ENCODE measurements at places on chromosomes 7 and 10.

DNA sequence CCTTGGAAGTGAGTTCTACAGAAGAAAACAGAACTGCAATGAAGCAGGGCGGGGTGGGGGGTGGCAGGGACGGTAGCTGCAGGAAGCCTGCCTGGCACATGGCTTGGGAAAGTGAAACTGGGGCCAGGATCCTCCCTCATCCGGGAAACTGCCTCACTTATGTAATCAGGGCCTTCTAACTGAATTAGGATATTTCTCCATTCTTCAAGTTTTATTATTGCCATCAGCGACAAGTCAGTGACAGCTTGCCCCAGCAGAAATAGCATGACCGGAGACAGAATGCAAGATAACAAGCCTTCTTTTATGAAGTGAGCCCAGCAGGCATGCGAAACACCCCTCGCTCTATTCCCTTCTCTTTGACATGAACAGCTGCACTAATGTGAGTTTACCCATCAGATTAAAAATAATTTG is 77.5 kb upstream of the CACUL1 start:
- DNase-seq: peak; percentile 79

DNA sequence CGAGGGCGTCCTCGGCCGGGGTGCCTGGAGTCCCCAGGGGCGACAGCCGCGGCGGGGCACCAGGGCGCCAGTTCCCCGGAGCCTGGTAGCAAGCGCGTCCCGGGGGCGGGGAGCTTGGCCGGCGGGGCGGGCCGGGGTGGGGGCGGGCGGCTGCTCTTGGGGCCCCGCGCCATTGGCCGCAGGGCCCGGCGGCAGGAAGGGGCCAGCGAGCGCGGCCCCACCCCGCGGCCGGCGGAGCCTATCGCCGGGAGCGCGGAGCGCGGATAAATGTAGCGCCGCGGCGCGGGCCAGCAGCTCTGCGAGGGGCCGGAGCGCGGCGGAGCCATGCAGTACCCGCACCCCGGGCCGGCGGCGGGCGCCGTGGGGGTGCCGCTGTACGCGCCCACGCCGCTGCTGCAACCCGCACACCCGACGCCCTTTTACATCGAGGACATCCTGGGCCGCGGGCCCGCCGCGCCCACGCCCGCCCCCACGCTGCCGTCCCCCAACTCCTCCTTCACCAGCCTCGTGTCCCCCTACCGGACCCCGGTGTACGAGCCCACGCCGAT is at the start of gene HHEX:
HHEX (plus strand) TSS at position 293 of the 548 bp plus-strand sequence; CDS start at position 325, 32 bp downstream.
- peak; percentile 97 for DNase-seq

DNA sequence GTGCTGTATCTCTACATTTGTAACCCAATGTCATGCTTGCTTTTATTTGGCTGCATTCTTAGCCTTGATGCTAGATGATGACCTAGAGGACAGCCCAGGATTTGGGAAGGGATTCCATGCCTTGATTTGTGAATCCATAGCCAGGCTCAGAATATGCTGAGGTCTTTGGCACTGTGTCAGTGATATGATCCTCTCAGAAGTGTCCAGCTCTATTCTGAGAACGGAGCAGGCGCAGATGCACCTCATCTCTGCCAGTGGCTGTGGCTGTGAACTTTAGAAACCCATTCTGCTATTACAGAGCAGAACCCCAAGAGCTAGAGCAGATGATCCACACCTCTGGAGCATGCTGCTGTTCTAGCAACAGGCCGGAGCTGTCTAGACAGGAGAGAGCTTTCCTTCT is 212.8 kb downstream of the TRIL start:
- no peak for DNase-seq

GRCh38 chr10:9449530-9449929 is 1395.0 kb downstream of the GATA3 start:
- no peak for DNase-seq

- no peak for DNase-seq
These were observed 10.8 kb upstream of the HSPA12A start for GRCh38 chr10:116752969-116753665.

DNA sequence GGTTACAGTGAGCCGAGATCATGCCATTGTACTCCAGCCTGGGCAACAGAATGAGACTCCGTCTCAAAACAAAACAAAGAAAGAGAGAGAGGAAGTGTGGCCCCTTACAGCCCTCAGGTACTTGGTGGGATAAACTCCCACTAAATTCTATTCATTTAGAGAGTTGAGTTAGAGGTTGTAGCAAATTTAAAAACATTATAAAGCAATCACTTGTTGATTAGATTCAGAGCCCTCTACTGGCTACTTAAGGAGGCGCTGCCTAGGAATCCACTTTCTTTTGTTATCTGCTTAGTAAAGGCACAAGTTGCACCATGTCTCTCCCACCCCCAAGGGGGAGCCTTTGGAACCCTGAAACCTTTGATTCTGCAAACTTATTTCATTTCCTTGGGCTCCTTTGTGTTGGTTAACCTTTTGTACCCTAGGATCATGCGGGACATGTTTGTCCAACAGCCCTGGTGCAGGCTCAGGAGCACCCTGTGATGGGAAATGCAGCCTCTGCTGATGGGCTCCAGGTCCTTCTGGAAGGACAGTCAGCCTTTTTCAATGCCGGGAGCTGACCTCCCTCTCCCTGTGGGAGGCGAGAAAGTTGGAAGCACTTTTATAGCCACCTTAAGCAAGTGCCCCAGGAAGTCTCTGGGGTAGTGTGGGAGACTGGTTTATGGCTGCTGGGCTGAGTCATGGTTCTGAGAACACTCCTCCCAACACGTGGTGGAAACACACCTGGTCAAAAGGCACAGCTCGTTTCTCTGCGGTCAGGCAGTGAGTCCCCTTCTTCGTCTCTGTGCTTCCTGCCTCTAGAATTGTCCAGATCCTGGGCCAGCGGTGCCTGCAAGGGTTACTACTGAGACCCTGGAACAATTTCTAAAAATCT is 2.3 kb downstream of the HKDC1 start:
- DNase-seq: peak; percentile 50

- no peak for DNase-seq
These were observed 34.1 kb upstream of the OCM2 start for GRCh38 chr7:98024075-98024474.

- DNase-seq: peak; percentile 72
These were observed 17.9 kb upstream of the BAIAP2L1 start for GRCh38 chr7:98418636-98419315.

DNA sequence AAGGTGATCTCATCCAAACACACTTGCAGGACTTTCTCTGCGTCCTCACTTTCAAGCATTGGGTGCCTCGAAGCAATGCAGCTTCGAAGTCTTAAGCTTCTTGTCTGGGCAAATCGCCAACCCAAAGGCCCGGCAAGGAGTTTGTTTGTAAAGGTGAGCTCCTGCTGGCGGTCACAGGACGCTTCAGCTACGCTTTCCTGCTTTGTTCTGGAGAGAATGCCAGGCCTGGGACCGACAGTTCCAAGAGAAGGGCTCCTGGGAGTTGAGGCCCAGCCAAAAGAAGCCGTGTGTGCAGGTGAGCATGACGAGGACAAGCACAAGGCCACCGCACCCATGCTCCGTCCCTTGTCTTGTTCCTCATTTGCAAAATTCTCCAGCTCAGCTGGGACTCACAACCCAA is 106.6 kb upstream of the DOCK1 start:
- DNase-seq: no peak

DNA sequence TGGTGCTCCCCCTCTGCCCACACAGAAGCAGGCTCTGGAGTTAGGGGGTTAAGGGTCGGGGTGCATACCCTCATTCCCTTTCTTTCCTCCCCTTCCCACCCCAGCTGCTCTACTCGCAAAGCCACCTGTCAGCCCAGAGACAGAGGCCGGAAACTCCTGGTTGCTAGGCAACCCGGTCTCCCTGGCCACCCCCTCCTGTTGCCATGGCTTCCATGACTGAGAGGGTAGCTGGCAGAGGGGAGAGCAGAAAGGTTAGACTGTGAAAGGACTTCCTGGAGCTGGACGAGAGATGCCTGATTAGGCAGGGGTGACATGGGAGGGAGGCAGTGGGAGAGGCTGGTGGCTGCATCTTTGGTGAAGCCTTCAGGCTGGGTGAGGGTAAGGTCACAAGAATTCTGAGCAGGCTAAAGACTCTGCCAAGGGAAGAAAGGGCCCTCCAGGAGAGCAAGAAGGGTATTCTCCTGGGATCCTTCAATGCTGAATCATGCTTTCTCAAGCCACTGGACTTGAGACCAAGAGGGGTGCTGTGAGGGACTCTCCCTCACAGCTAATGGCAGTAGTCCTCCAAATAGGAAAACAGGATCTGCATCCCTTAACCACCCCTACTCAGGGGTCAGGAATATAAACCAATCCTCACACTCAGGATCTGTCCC is 5.4 kb downstream of the PSD start:
- no peak for DNase-seq

GRCh38 chr10:14648946-14649345 is 125.8 kb downstream of the FAM107B start:
- DNase-seq: no peak

GRCh38 chr7:26553128-26553527 is 261.5 kb downstream of the SNX10 start:
- no peak for DNase-seq

GRCh38 chr7:93622036-93623033 is 47.8 kb upstream of the CALCR start:
- DNase-seq: no peak

GRCh38 chr10:70601746-70602145 is 795 bp downstream of the PRF1 start:
- no peak for DNase-seq

DNA sequence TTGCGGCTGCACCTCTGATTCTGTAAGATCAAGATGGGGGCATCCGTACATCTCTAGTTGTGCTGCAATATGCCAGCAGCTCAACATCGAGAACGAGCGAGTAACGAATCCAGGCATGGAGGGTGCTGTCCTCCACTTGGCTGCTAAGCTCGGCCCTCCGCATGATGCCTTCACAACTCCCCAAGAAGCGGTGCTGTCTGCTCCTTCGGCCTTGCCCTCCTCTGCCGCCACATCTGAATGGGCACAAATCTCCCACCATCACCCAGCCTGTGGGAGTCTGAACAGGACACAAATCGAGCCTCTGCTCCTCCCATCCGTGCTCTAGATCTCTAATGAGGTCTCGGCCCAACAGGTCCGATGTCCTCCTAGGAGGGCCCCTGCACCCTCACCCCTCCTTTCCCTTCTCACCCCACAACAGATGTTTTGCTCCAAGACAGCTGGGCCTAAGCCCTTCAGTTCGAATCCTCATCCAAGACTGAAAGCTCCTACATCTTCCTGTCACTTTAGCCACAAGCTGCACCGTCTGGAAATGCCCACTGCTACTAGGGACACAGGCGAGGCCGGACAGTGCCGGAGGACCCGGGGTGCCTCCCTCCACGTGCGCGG is 86.7 kb downstream of the ZNF33B start:
- no peak for DNase-seq

DNA sequence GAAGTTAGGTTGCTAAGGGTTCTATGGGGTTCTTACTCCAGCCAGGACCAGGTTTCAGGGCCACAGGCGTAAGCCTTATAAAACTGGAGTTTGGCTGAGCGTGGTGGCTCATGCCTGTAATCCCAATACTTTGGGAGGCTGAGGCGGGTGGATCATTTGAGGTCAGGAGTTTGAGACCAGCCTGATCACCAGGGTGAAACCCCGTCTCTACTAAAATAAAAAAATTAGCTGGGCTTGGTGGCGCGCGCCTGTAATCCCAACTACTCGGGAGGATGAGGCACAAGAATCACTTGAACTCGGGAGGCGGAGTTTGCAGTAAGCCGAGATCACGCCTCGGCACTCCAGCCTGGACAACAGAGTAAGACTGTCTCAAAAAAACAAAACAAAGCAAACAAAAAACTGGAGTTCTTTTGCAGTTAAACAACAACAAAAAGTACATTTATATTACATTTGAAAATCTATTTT is 347 bp upstream of the RRP12 start:
- no peak for DNase-seq

All from suppressor macrophage (primary cell).